ENCODE measurements at places on chromosomes 2 and 18.

GRCh38 chr2:39779341-39779851 is 338 bp upstream of the THUMPD2 start:
- DNase-seq = no peak

DNA sequence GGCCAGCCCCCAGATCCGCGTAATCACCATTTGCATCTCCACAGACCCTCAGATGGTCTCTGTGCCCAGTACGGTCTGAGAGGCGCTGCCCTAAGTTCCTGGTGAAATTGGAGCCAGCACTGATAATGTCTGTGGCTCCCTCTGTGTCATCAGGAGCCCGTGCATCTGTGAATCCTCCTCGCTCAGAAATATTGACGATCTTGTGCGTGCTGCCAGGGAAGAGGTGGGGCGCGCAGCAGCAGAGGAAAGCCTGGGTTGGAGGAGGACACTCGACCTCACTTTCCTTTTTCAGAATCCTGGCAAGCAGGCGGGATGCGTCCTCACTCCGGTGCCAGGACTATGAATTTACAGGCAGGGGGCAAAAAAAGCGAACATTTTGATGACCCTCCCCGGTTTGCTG is 686.1 kb upstream of the SALL3 start:
- no peak for DNase-seq

DNA sequence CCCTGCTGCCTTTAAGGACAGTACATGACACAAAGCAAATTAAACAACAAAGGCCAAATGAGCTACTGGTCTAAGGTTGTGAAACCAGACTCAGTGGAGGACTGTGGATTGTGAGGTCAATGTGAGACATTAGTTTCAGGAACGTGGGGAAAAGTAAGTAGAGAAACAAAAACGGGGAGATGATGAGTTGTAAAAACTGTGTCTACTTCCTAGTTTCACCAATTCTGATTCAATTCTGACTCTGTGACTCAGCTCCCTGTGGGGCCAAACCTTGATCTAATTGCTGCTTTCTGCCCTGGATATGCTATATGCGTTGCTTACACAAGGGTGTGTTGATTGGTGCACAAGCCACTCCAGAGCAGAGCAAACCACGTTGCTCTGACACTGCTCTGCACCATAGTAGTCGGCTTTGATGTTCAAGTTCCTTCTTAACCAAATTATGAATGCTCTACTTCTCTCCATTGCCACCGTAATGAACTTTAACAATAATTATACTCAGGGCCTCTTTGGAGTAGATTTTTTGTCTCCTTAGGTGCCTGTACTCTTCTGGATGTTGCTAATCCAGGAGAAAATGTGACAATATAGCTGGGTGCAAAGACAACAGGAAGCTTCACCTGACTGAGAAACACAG is 1640.1 kb upstream of the CELF4 start:
- no peak for DNase-seq

GRCh38 chr2:197205585-197206215 is 104.9 kb downstream of the ANKRD44 start:
- DNase-seq = peak; percentile 47

DNA sequence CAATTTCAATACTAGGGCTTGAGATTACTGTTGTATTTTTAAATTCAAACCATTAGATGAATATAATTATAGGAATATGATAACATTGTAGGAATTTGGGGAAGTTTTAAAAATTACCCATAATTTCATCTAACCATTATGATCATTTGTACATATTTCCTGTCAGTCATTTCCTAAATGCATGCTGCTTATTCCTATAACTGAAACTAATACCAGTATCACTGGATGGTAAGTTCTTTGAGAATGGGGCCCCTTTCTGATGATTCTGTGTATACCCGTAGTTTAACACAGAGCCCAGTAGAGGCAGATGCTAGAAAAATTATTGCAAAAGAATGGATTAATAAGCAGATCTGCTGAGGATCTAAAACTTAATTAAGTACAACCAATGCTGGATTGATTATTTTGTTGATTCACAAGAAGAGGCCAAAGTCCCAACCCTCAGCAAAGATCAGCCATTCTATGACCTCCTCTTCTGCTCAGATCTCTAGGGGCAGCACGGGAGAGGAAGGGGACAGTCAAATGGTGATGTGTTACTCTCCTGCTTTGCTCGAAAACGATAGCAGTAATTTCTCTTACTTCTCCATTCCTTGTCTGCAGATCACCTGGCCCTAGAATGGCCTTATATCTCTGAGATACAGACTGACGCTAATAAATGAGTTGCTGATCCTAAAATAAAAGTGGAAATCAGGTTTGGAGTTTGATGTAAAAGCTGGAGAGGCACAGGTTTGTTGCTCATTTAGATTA is 69.5 kb upstream of the PELI1 start:
- no peak for DNase-seq

DNA sequence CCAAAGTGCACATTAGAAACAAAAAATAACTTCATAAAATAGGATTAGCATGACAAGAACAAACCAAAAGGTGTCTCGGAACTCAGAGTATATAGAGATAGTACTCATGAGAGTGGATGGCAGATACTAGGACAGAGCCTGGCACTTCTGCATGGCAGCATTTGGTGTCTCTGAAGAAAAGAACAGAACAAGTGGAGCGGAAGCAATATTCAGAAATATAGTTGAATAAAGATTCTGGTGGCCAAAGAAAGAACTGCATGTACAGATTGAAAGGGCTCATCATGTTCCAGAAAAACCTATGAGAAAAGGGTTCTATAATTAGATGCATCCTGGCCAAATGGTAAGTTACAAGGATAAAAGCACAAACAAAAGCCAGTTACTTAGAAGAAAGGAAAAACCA is 90.9 kb downstream of the CCDC138 start:
- DNase-seq = no peak

GRCh38 chr18:11163665-11164064 is 14.3 kb upstream of the PIEZO2 start:
- no peak for DNase-seq

- DNase-seq = no peak
These were observed 60.4 kb downstream of the ABCB11 start for GRCh38 chr2:168970711-168971233.

- DNase-seq = no peak
These were observed 6.5 kb upstream of the THOC1 start for GRCh38 chr18:274313-274712.

GRCh38 chr2:200515155-200515554 is 5.3 kb upstream of the KCTD18 start:
- DNase-seq = no peak

- peak; percentile 61 for DNase-seq
These were observed 8.4 kb upstream of the ARID5A start for GRCh38 chr2:96528006-96528699.

DNA sequence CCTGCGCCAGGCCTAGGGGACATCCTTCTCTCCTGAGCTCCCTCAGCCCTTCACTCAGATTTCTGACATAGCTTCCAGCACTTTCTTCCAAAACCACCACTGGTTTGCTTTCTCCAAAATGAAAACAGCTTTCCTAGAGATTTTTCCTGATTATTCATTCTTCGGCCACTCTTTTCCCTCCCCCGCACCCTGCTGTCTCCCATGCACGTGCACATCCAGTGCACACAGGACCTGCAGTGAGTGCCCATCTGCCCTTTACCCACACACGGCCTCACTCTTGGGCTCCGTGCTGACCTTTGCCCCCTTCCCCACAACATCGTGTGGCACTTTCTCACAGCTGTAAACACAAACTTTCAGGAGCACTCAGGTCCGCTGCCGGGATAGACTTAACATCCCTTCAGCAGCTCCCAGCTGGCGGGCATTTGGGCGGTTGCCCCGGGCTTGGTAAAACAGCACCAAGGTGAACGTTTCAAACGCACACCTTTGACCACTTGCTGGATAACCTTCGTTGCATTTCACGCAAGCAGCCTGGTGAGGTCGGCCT is 25.8 kb downstream of the KIF1A start:
- no peak for DNase-seq

DNA sequence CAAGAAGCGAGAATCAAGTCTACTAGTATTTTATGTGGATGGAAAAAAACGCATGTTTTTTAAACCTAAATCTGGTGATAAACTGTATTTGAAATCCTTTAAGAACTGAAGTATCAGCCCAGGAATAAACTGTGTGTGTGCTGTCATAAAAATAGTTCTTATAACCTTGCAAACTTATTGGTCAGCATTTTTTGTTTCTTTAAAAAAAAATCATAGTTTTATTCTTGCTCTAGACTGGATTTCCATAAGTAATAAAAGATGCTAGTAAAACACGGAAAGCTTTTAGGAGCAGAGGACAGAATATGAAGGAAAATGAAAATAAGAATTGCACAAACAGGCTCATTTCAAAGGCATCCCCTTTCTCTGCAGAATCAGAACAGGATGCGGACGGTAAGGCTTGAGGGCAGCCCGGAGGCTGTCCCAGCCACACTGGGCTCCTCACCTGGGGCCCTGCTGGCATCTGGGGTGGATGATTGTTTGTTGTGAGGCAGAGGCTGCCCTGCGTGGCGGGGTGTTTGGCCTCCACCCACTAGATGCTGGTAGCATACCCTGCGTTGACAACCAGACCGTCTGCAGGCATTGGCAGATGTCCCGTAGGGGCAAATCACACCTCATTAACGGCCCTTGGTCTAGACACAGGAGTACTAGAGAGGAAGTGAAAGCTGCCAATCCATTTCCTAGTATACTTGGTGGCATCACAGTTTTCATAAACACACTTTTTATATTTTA is 52.5 kb downstream of the MBP start:
- no peak for DNase-seq

DNA sequence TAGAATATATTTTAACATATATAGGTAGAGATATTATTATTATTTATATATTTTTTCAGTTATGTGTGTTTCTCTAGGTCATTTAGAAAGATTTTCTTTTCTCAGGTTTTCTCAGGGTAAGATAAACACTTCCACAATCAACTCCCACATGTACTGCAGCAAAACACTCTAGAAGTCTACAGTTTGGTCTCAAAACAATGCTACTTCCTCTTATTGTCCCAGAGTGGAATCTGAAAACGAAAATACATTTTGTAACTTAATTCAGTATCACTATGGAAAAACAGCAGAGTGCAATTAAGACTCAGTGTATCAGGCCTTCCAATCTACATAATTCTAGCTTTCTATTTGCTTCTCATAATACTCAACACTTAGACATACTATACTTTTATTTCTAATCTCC is 190.1 kb upstream of the SLC35G4 start:
- no peak for DNase-seq

DNA sequence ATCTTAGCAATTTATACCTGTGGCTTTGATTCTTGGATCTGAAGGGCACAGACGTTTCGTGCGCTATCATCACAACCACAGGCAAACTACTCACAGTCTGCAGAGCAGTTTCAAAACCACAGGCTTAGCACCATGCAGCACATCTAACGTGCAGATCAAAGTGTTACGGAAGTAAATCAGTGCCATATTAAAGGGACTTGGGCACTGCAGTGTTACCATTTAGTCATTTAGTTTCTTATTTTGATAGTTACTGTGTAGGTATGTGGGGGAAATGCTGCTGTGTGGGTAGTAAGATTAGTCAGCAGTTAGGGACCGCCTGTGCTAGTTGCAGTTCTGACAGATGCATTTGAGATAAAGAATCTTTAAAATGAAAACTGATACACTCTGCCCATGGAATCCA is 384.0 kb downstream of the NBAS start:
- DNase-seq = peak; percentile 52

GRCh38 chr18:74544898-74545297 is 10.6 kb downstream of the CNDP1 start:
- DNase-seq = no peak

GRCh38 chr2:107932979-107933378 is 53.3 kb upstream of the SLC5A7 start:
- no peak for DNase-seq

GRCh38 chr2:57884281-57884680 is 162.3 kb upstream of the VRK2 start:
- DNase-seq = no peak

- DNase-seq = no peak
These were observed 61.3 kb upstream of the HDAC4 start for GRCh38 chr2:239462191-239462515.

DNA sequence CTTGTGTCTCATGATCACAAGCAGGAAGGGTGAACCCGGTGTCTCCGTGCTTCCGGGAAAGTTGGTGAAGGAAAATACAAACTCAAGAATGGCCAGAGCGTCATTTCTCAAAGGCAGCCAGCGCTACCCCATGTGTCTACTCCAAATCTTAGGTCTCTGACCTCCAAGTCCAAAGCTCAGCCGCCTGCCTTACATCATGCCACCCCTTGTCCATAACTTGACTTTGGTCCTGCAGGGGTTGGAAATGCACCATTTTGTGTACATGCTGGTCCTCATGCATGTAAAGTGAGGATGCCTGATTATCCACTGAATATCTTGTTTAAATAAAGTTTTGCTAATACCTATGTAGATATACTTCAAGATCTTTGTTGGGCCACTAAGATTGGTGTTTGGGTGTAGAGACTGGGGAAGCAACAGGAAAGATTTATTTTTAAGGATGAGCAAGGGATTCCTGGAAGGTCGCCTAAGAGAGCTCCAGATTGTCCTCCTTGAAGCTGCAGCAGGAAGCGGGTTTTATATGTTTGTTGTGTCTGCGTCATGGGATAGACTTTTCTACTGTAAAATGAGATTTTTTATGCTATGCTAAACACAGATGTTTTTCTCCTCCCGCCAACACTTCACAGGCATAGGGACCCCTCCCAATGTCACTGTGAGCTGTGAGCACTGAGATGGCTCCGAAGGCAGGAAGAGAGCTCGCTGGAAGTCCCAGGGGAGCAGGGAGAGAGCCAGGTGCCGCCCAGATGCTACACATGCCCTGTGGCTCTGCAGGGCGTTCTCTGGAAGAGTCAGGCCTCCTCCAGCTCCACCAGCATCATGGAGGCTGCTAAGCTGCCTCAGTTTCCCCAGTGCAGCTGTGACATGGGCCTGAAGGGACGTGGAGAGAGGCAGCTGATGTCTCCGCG is 176.2 kb upstream of the HDAC4 start:
- DNase-seq = no peak

DNA sequence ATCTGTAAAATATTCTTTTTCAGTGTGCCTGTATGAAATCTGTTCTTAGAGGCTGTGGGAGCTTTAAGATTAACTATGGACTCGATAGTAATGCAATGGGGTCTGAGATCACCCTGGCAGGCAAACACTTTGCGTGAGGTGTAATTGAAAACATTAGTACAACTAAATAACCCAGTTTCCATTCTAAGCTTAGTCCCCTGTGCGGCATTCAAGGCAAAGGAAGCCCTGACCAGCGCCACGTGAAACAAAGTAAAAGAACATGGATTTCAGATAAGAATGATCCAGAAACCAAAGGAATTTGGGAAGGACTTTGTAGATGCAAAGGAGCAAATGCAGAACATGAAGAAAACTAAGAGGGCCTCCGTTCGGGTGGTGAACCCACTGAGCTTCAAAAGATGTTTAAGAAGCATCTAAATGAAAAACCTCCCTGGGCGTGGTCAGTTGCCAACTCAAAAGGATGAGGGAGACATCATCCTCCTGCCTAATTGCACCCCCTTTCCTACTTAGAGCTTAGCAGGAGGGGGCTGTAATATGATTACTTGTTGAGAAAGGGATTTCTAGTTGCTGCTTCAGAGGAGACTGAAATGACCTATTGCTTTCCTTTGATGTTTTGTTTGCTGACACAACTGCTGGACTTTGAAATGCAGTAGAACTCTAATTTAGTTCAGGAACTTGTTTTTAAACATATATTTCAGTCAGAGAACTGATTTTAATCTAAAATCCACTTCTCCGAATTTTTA is 7.9 kb upstream of the CETN1 start:
- no peak for DNase-seq
